ENCODE measurements at places on chromosomes 4 and X.
A peak's percentile ranks its signal among the peaks of the same experiment; 100 is the strongest.

DNA sequence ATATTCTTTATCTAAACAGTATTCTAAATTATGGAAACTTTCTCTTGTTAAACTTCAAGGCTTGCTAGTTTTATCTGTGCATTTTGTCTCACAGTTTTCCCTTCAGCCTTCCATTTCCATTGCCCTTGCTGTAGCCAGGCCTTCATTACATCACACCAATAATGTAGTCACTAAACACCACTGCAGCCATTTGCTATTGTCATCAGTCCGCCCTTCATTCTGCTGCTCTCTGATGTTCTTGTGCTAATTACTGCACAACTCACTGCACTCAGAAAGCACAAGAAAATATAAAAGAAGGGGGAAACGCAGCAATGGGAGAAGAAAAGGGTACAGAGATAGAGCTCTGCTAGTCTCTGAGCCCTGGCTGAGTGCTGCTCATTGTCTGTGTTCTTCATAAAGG lies 239.6 kb upstream of the FSTL5 start:
- DNase-seq: no peak

- no peak for DNase-seq
Measured at GRCh38 chr4:38662522-38663089, 1.4 kb upstream of the KLF3 start.

- no peak for DNase-seq
Measured at GRCh38 chr4:165379678-165380064, 863 bp downstream of the CPE start.

DNA sequence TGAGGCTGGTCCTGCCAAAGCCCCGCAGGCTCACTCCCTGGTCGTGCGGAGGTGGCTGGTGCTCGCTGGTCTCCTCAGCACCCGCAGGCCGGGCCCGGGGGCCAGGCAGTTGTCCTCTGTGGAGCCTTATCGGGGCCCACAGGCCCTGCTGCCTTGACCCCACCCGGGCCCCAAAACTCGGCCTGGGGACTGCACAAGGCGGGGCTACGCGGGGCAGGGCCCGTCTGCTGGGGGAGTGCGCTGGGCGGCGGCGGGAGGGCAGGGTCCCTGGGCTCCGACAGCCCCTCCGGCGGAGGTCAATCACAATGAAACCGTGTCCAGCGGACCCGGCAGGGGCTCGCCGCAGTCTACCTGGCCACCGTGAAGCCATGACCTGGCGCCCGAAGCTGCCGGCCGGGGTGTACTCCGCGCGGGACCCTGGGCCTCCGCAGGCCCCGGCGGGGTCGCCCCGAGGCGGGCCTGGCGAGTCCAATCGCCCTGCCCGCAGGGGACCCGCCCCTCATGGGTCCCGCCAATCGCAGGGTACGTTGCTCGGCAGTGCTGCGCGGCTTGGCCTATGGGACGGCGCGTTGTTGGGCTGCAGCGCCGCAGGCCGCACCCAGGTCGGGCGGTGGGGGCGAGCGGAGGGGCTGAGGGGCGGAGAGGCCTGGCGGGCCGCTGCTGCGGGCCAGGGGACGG lies at the start of gene ADD1:
TSS of gene ADD1 (plus strand) at position 582 of the 678 bp plus-strand sequence. CDS start 32,072 bp downstream, outside the sequence.
- DNase-seq: peak; percentile 96

- no peak for DNase-seq
Measured at GRCh38 chr4:107996949-107997788, 7.5 kb downstream of the HADH start.

- no peak for DNase-seq
Measured at GRCh38 chr4:169174247-169174646, 96.5 kb downstream of the SH3RF1 start.

DNA sequence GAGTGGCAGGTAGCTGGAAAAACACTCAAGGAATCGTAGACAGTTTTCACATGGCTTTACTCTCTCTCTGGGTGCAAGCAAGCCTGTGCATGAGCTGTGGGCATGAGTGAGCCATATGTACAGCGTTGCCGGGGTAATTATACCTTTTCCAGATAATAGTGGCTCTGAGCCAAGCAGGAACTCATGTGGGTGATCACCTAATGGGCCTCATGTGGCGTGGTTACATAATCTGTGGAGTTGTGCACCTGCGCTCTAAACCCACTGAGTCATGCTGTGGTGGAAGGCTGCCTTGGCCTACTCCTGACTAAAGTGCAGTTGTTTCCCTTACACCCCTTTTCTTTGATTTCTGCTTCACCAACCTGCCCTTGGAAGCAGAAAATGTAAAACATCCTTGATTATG lies 1564.5 kb upstream of the PCDH10 start:
- DNase-seq: no peak

- DNase-seq: no peak
Measured at GRCh38 chr4:141905751-141906150, 269.4 kb downstream of the IL15 start.

GRCh38 chr4:29653221-29653620 lies 1066.9 kb upstream of the PCDH7 start:
- no peak for DNase-seq

GRCh38 chrX:43717161-43717560 lies 61.1 kb downstream of the MAOA start:
- no peak for DNase-seq

GRCh38 chrX:153643431-153644351 lies 3.3 kb upstream of the DUSP9 start:
- DNase-seq: no peak

GRCh38 chr4:159070742-159071141 lies 32.1 kb upstream of the RAPGEF2 start:
- DNase-seq: no peak

GRCh38 chrX:18075603-18076002 lies 145.1 kb downstream of the BEND2 start:
- DNase-seq: no peak

DNA sequence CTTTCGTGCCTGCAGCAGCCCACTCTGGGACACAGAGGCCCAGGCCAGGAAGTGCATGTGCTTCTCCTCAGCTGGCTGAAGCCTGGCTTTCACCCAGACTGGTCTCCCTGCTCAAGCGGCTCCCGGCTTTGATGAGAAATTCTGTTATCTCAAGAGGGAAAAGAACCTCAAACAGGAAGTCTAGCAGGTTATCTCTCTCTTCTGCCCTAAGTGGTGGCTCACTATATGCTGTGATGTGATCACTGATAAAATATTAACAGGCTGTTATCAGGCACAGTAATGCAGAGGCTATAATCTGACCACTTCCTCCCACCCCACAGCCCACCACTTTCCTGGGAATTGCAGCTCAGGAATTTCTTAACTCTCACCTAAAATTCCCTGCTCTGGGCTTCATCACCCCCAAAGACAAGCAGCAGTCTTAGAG lies 13.3 kb downstream of the CLDN2 start:
- no peak for DNase-seq

DNA sequence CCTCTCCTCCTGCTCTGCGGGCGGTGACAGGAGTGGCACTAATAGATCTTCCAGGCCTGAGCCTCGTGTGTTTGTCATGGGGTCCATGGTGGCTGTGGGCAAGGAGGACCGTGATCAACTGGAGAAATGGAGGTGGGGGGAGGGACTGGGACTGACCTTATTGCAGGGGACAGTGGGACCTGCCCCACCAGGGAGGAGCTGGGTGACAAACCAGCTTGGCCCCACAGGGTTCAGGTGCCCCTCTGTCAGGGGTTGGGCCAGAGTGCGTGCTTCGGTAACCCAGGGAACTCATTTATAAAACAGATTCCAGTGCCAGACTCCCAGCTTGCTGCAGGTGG lies 366.5 kb downstream of the BCOR start:
- no peak for DNase-seq

GRCh38 chrX:11395859-11396258 lies 102.6 kb downstream of the AMELX start:
- no peak for DNase-seq

DNA sequence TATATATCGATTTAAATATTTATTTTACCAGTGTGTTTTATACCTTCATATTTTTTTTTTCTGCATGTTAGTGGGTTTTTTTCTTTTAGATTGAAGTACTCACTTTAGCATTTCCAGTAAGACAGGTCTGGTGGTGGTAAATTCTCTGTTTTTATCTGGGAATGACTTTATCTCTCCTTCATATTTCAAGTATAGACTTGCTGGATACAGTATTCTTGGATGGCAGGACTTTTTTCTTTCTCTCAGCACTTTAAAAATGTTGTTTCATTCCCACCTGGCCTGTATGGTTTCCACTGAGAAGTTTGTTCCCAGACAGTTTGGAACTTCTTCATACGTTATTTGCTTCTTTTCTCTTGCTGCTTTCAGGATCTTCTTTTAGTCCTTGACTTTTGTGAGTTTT lies 86.1 kb downstream of the FMR1NB start:
- no peak for DNase-seq

DNA sequence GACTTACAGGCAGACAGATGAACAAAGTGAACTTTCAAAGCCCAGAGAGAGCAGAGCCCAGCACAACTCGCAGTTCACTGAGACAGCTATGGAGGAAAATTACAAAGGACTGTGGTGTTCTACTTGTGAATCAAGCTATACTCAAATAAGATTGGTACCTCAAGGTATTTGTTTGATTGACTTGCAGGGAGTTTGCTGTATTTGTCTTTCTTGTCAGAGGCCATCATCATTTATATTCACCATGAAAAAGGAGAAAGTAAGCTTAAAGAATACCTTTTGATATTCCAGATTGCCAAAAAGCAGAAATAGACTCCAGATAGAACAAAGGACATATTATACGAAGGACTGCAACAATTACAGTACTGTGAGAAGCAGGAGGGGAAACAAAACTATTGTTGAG lies 1047.9 kb downstream of the RPA4 start:
- DNase-seq: no peak

DNA sequence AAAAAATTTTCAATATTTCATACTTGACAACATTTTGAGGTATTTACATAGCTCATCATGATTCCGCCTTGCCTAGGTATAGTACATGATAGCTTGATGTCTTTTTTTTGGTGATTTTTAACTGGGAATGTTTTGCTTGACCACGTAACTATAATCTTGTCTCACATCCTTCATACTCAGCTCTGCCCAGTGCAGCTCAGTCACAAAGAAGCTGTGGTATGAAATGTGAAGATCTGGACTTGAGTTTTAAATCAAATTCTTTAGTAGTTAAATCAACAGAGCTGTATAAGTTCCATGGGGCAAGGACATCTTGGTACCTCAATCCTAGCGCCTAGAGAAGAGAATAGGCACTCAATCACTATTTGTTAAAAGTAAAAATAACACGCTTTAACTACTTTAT lies 276.3 kb upstream of the DKK2 start:
- DNase-seq: no peak

- no peak for DNase-seq
Measured at GRCh38 chr4:7058792-7059191, 9.1 kb downstream of the GRPEL1 start.

DNA sequence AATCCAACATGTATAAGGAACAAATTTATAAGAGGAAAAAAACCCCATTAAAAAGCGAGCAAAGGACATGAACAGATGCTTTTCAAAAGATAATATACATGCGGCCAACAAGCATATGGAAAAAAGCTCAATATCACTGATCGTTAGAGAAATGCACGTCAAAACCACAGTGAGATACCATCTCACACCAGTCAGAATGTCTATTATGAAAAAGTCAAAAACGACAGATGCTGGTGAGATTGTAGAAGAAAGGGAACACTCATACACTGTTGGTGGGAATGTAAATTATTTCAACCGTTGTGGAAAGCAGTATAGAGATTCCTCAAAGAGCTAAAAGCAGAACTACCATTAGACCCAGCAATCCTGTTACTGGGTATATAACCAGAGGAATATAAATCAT lies 465.4 kb downstream of the TMA16 start:
- DNase-seq: no peak

DNA sequence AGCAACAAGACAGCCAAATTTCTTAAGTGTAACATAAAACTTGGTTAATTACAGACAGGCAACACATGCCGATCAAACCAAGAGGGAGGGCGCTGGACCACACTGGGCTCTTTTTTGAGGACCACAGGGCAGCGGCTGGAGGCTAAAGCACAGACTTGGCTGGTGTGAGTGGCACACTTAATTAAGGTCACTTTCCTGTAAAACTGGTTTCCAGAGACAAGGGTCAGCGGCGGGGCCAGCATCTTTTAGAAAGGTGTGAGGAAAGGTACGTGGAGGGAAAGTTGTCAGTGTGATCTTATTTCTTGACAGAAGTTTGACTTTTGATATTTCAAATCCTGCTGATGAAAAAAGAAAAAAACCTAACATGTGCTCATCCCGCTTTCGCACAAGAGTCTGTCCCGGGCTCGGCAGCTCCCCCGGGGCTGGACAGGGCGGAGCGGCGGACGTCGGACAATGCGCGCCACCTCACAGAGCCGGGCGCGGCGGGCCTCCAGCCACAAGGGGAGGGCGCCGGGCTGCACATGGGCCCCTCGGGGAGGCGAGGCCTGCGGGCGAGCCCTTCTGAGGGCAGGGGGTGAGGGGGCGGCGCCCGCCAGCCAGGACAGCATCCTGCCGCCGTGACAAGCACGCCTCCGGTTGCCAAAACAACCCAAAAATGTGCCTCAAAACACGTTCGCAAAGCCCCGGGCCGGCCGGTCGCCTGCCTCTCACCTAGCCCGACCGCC lies 660 bp upstream of the HSPA4L start:
- no peak for DNase-seq

DNA sequence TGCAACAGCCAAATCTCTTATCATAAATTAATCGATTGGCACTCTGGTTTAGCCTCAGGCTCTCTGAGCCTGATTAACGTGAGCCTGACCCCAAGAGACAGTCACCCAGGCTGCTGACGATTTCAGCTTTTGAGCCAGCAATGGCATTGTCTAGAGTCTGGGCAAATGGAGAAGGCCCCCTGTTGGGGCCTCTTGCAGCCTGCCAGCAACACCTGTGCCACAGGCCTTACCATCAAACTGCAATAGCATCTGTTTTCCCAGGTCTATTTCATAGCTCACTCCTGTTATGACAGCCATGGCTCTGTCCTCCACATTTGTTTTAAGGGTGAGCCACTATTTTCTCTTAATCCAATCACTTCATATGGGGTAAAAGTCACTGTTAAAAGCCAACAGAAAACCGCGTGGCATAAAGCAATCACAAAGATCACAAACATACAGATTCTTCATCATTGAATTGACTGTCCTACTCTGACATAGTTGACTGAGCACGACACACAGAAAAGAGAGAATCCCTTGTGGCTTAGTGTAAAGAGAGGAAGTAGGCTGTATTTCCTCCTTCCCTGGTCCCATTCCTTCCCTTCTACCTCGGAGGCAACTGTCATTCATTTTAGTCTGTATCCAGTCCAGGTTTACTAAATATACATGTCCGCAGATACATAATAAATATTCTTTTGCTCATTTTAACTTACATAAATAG lies 47.8 kb downstream of the SLC9A7 start:
- no peak for DNase-seq

- DNase-seq: no peak
Measured at GRCh38 chr4:144645631-144646522, at the start of gene HHIP. HHIP (plus strand) TSS chr4:144646156; CDS start chr4:144646676, 520 bp downstream.

GRCh38 chr4:110641218-110641617 lies 18.3 kb upstream of the PITX2 start:
- no peak for DNase-seq

- no peak for DNase-seq
Measured at GRCh38 chr4:87838890-87839591, 6.3 kb downstream of the MEPE start.

- no peak for DNase-seq
Measured at GRCh38 chrX:12843668-12844279, 23.1 kb upstream of the TLR7 start.

DNA sequence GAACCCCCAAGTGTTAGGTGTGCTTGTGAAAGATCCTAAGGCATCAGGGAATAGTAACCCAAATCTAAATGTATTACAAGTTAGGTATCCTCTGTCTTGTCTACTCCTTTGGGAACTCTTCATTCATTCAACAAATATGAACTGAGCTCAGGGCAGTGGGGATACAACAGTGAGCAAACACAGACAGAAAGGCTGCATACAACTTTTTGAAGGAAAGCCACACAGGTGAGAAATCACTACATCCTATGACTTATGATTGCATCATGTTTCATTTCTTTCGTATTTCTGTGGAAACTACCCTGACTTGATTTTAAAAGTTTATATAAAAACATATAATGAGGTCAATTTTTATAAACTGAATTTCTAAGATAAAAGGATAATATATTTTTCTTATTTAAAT lies 43.2 kb downstream of the BCLAF3 start:
- no peak for DNase-seq
